ENCODE measurements at places on chromosomes 2 and 18. TPM values are rescaled to one million over a fixed set of nuclear protein-coding genes. Genes with fewer than 3 reads are reported as not detected.

Gene CYS1
- total RNA-seq, result 3.3 TPM

GRCh38 chr18:9366126-9366714 lies 31.6 kb downstream of the TWSG1 start:
- H3K27me3 ChIP-seq, result no peaks in the 10 kb centered on the region
- peaks cover 22% of the 10 kb centered on the region for H3K36me3 ChIP-seq
- H3K27ac ChIP-seq, result no peak overlapping the region
- DNase-seq, result no peak

DNA sequence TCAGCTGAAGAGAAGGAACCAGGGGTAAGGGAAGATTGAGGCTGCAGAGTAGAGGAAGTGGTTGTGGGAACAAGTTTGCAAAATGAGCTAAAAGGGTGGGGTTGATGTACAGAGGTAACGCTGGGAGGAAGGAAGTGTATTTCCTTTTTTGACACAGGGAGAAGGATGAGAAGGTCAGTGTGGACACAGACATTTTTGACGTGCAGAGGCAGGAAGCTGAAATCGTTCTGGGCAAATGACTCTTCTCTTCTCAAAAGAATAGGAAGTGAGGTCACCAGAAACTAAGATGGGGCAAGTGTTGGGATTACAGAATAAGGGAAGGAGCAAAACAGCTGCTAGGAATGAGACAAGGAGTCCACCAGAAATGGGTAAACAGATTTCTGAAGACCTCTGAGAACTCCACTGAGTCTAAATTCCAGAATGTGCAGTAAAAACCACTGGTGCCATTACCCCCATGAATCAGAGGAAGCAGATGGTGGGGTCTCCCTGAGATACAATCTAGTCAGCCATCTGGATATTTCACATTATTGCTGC lies 20.0 kb upstream of the RNF149 start:
- peak overlapping the region; percentile 60 for H3K27ac ChIP-seq
- H3K4me3 ChIP-seq, result no peak overlapping the region
- no peaks in the 10 kb centered on the region for H3K36me3 ChIP-seq
- DNase-seq, result no peak
- peaks cover 29% of the 10 kb centered on the region for H3K4me1 ChIP-seq

DNA sequence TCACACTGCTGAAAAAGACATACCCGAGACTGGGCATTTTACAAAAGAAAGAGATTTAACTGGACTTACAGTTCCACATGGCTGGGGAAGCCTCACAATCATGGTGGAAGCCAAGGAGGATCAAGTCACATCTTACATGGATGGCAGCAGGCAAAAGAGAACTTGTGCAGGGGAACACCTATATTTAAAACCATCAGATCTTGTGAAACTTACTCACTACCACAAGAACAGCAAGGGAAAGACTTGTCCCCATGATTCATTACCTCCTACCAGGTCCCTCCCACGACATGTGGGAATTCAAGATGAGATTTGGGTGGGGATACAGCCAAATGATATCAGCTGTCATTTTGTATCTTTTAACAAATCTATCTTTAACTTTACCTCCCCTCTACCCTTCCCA lies 251.1 kb upstream of the RASGRP3 start:
- peaks cover 8% of the 10 kb centered on the region for H3K36me3 ChIP-seq
- H3K27ac ChIP-seq, result no peak overlapping the region
- H3K27me3 ChIP-seq, result no peaks in the 10 kb centered on the region
- no peak overlapping the region for H3K4me3 ChIP-seq
- peaks cover 8% of the 10 kb centered on the region for H3K4me1 ChIP-seq

DNA sequence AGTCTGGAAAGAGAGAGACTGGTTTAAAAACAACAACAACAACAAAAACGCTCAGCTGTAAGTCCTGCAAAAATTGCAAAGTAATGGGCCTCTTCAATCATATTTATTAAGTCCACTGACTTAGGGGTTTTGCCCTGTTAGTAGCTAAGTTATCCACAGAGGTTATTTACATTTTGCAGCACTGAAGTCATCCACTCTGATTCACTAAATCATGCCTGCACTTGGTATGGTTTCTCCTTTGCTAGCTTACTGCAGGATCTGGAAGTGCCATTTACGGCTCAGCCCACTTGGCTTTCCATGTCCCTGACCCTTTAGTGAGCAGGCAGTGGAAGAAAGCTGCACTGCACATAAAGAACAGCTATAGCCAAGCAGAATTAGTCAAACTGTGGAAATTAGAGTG lies 484.4 kb downstream of the NRXN1 start:
- H3K27me3 ChIP-seq, result no peaks in the 10 kb centered on the region
- H3K4me3 ChIP-seq, result no peak overlapping the region
- DNase-seq, result no peak
- no peaks in the 10 kb centered on the region for H3K36me3 ChIP-seq
- no peak overlapping the region for H3K27ac ChIP-seq
- peaks cover 9% of the 10 kb centered on the region for H3K4me1 ChIP-seq

Gene ANKRD30B
- total RNA-seq, result not detected

DNA sequence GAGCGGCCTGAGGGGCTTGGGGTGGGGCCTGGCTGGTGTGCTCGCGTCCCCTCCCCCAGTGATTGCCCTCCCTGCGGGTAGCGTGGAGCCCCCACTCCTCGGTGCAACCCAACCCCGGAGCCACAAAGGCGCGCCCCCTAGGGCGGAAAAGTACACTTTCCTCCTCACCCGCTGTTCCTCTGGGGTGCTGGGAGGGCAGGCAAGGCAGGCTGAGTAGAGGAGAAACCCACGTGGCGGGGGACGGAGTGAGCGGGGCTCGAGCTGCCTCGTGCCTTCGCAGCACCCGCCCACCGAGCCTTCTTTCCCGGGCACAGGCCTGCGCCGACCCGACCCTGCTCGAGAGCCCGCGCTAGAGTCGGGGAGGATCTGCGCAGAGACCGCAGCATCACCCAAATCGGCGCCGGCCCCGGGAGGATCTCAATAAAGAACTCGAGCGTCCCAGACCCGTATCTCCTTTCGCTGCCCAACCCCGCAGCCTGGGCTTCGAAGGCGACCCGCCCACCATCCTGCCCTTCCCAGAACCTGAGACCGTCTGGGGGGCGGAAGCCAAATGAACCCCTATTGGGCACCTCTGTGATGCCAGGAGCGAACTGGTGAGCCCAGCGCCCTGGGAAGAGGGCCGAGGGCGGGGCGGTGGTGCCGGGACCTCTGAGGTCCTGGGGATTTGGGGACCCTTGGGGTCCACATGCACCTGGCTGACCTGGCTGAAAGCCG lies 1.5 kb downstream of the UCN start:
- H3K36me3 ChIP-seq, result peaks cover 64% of the 10 kb centered on the region
- peak overlapping the region; percentile 9 for H3K4me3 ChIP-seq
- no peak overlapping the region for H3K27ac ChIP-seq
- DNase-seq, result no peak

DNA sequence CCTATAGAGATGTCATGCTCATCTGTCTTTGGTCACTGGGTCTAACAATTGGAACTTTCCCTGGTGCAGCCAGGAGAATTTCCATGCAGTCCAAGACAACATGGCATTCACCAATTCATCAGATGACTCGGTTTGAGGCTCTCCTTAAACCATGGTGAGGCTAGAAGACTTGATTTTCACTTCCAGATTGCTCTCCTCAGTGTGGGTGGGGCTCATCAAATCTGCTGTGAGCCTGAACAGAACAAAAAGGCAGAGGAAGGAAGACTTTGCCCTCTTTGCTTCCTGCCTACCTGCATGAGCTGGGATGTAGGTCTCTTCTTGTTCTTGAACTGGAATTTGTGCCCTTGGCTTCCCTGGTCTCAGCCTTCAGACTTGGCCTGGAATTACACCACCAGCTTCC lies 203.4 kb upstream of the TRIB2 start:
- H3K4me1 ChIP-seq, result peaks cover 7% of the 10 kb centered on the region
- no peak for DNase-seq
- no peaks in the 10 kb centered on the region for H3K36me3 ChIP-seq
- no peaks in the 10 kb centered on the region for H3K27me3 ChIP-seq

Gene FBXO48
- total RNA-seq, result 1.0 TPM

Gene RBKS
- 2.7 TPM for total RNA-seq

- H3K27me3 ChIP-seq, result no peaks in the 10 kb centered on the region
- H3K4me1 ChIP-seq, result no peaks in the 10 kb centered on the region
- no peak for DNase-seq
- H3K4me3 ChIP-seq, result no peak overlapping the region
- H3K36me3 ChIP-seq, result no peaks in the 10 kb centered on the region
- no peak overlapping the region for H3K27ac ChIP-seq
These were observed 150.0 kb upstream of the EPB41L3 start for GRCh38 chr18:5693699-5694294.

Gene DCDC2C
- total RNA-seq, result not detected

Gene LYG2
- total RNA-seq, result not detected

- H3K27ac ChIP-seq, result no peak overlapping the region
- H3K27me3 ChIP-seq, result no peaks in the 10 kb centered on the region
- peaks cover 14% of the 10 kb centered on the region for H3K4me1 ChIP-seq
These were observed 39.4 kb downstream of the MAP2 start for GRCh38 chr2:209463226-209463625.

Gene GREB1
- 7.8 TPM for total RNA-seq

GRCh38 chr2:3657881-3658280 lies at the start of gene ALLC:
Gene ALLC (plus strand): TSS chr2:3658200. CDS start chr2:3671158, 12,958 bp downstream.
- no peak within 1 kb of the TSS for H3K4me3 ChIP-seq
- peak within 1 kb of the TSS; percentile 66 for H3K27ac ChIP-seq
- no peak for DNase-seq
- peaks cover 3% of the 10 kb centered on the region for H3K27me3 ChIP-seq

Gene HS1BP3
- total RNA-seq, result 16.6 TPM

- H3K4me1 ChIP-seq, result peaks cover 10% of the 10 kb centered on the region
- H3K4me3 ChIP-seq, result no peak overlapping the region
- H3K27me3 ChIP-seq, result peaks cover 5% of the 10 kb centered on the region
- H3K27ac ChIP-seq, result no peak overlapping the region
These were observed 19.6 kb upstream of the CXCR1 start for GRCh38 chr2:218186355-218186766.

DNA sequence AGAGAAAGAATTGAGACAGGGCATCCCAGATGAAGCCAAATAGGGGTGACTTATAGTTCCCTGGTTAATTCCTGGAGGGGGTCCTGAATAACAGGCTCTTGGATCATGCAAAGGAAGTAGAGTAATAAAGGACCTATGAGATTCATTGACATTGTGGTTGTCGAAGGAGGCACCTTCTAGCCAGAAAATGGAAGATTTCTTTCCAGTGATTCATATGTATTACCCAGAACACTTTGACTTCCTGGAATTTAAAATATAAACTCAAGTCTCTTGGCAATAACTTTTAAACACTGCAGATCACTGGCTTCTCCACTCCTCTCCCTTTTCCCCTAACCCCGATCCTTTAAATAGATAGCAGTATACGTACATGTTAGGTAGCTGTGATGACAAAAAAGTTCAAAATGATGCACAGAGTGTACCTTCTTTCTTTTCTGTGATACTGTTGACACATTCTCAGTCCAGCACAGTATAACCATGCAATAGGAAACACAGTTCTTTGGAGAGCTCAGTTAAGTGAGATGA lies 211.8 kb downstream of the LTBP1 start:
- H3K27me3 ChIP-seq, result no peaks in the 10 kb centered on the region
- H3K27ac ChIP-seq, result no peak overlapping the region
- DNase-seq, result no peak
- no peaks in the 10 kb centered on the region for H3K36me3 ChIP-seq
- H3K4me3 ChIP-seq, result no peak overlapping the region

DNA sequence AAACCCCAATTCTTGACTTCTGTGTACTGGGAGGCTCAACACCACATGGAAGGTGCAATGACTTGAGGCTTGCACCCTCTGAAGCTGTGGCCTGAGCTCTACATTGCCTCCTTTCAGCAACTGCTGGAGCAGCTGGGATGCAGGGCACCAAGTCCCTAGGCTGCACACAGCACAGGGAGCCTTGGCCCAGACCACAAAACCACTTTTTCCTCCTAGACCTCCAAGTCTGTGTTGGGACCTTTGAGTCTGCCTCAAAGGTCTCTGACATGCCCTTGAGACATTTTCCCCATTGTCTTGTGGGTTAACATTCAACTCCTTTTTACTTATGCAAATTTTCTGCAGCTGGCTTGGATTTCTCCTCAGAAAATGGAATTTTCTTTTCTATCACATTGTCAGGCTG lies 62.6 kb upstream of the KCNE4 start:
- no peak overlapping the region for H3K4me3 ChIP-seq
- H3K27me3 ChIP-seq, result no peaks in the 10 kb centered on the region
- peaks cover 20% of the 10 kb centered on the region for H3K4me1 ChIP-seq
- no peaks in the 10 kb centered on the region for H3K36me3 ChIP-seq
- H3K27ac ChIP-seq, result no peak overlapping the region

Gene ZNF236
- total RNA-seq, result 10.6 TPM

Gene ASNSD1
- total RNA-seq, result 31.6 TPM

Gene GPR45
- not detected for total RNA-seq

GRCh38 chr2:62178741-62179271 lies 17.1 kb upstream of the B3GNT2 start:
- no peaks in the 10 kb centered on the region for H3K27me3 ChIP-seq
- no peaks in the 10 kb centered on the region for H3K36me3 ChIP-seq
- H3K4me1 ChIP-seq, result peaks cover 37% of the 10 kb centered on the region

- H3K27ac ChIP-seq, result no peak overlapping the region
- peaks cover 35% of the 10 kb centered on the region for H3K27me3 ChIP-seq
- H3K4me3 ChIP-seq, result no peak overlapping the region
- H3K36me3 ChIP-seq, result no peaks in the 10 kb centered on the region
These were observed 31.0 kb downstream of the GKN2 start for GRCh38 chr2:68921646-68922045.

GRCh38 chr2:45258311-45258710 lies 249.1 kb upstream of the SIX2 start:
- H3K4me3 ChIP-seq, result no peak overlapping the region
- H3K27ac ChIP-seq, result peak overlapping the region; percentile 22
- H3K27me3 ChIP-seq, result peaks cover 16% of the 10 kb centered on the region
- no peaks in the 10 kb centered on the region for H3K36me3 ChIP-seq

GRCh38 chr2:104774631-104775030 lies 79.3 kb upstream of the POU3F3 start:
- H3K27me3 ChIP-seq, result no peaks in the 10 kb centered on the region
- H3K4me1 ChIP-seq, result no peaks in the 10 kb centered on the region
- DNase-seq, result no peak
- no peaks in the 10 kb centered on the region for H3K36me3 ChIP-seq
- H3K4me3 ChIP-seq, result no peak overlapping the region

Gene ANKRD23
- total RNA-seq, result 14.4 TPM

Gene C2orf72
- total RNA-seq, result 0.05 TPM

DNA sequence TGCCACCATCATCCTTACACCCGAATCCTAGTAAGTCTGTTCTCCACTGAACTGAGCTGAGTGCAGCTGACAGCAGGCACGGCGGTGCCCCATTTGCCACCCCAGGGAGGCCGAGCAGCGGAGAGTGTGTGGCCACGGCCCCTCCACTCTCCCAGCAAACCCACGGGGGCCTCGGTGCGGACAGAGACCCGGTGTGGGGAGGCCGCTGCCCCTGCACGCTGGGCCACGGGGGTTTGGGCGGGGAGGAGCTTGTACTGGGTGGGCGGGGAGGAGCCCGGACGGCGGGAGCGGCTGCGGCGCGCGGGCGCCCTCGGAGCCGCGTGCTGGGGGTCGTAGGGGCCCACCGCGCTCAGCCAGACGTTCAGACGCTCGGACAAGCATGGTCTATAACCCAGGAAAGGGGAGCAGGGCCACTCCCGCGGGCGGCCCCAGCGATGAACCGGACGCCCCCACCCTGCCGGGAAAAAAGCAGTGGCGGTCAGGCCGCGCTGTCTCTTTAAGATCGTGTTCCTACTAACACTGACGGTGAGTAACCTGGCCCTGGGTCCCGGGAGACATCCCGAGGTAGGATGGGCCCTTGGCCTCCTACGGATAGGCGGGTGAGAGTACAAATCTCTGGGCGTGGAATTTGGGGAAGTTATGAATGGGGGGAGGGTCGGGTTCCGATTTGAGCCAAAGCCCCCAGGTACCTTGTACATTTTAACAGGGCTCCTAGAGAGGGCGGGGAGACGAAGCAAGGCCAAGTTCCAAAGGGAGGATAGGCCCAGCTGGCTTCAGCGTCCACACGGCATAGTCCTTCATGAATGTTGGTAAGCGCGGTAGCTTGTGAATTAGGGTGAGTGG lies at the start of gene ITPRIPL1:
Gene ITPRIPL1 (plus strand): TSS at position 277 of the 843 bp plus-strand sequence. CDS start 523 bp downstream, at position 800.
- peaks cover 45% of the 10 kb centered on the region for H3K4me1 ChIP-seq
- peaks cover 58% of the 10 kb centered on the region for H3K27me3 ChIP-seq
- DNase-seq, result no peak
- H3K36me3 ChIP-seq, result no peaks in the 10 kb centered on the region

Gene APLF
- 4.8 TPM for total RNA-seq
